ENCODE measurements at places on chromosomes 7 and 10. TPM values are rescaled to one million over a fixed set of nuclear protein-coding genes. Genes with fewer than 3 reads are reported as not detected.

SCIN gene
- 3.6 TPM for total RNA-seq

SLC29A4 gene
- total RNA-seq, result 0.54 TPM

CABCOCO1 gene
- 6.8 TPM for total RNA-seq

HTR5A gene
- not detected for total RNA-seq

PRSS37 gene
- not detected for total RNA-seq

AEBP1 gene
- total RNA-seq, result 216 TPM

IDI2 gene
- not detected for total RNA-seq
